Subcutaneous preadipocyte (primary cell): ENCODE measurements at places on chromosomes 2 and 18. TPM values are rescaled to one million over a fixed set of nuclear protein-coding genes. Genes with fewer than 3 reads are reported as not detected.

Gene SLC23A3
- 0.73 and 1.8 TPM in 2 replicates for total RNA-seq

Gene SKOR2
- not detected in 2 replicates for total RNA-seq

Gene CFLAR
- total RNA-seq = 61.2 and 76.4 TPM in 2 replicates

Gene KCNG3
- not detected in 2 replicates for total RNA-seq

Gene ABCA12
- under 0.01 TPM in 2 replicates for total RNA-seq

Gene FOXD4L1
- total RNA-seq = under 0.01 TPM in 1 of 2 replicates, not detected in the other

Gene MDH1B
- total RNA-seq = 0.37 and 0.78 TPM in 2 replicates

Gene FIGN
- 1.1 and 1.6 TPM in 2 replicates for total RNA-seq

Gene NR4A2
- total RNA-seq = under 0.01 and 0.39 TPM in 2 replicates

Gene ASXL2
- total RNA-seq = 9.9 and 16.8 TPM in 2 replicates

Gene COL5A2
- 186 and 225 TPM in 2 replicates for total RNA-seq

Gene GPAT2
- 12.5 and 21.7 TPM in 2 replicates for total RNA-seq

Gene ADRA2B
- not detected in 2 replicates for total RNA-seq

Gene GALNT5
- 1.8 TPM in 2 replicates for total RNA-seq
